ENCODE measurements at places on chromosomes 2 and 18.
A peak's percentile ranks its signal among the peaks of the same experiment; 100 is the strongest.

DNA sequence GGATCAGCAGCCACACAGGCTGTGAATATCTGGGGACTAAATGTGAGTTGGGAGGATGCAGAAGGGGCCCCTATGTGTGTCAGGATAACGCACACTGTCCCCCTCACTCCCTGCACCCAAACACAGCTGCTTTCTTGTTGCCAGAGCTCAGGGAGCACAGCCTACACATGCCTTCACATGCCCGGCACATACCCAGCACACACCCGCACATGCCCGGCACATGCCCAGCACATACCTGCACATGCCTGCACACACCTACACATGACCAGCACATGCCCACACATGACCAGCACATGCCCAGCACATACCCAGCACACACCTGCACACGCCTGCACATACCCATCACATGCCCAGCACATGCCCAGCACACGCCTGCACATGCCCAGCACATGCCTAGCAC, 75.6 kb downstream of the TPO start:
- DNase-seq = no peak

- DNase-seq = no peak
Measured at GRCh38 chr18:44961288-44961995, 280.8 kb downstream of the SETBP1 start.

DNA sequence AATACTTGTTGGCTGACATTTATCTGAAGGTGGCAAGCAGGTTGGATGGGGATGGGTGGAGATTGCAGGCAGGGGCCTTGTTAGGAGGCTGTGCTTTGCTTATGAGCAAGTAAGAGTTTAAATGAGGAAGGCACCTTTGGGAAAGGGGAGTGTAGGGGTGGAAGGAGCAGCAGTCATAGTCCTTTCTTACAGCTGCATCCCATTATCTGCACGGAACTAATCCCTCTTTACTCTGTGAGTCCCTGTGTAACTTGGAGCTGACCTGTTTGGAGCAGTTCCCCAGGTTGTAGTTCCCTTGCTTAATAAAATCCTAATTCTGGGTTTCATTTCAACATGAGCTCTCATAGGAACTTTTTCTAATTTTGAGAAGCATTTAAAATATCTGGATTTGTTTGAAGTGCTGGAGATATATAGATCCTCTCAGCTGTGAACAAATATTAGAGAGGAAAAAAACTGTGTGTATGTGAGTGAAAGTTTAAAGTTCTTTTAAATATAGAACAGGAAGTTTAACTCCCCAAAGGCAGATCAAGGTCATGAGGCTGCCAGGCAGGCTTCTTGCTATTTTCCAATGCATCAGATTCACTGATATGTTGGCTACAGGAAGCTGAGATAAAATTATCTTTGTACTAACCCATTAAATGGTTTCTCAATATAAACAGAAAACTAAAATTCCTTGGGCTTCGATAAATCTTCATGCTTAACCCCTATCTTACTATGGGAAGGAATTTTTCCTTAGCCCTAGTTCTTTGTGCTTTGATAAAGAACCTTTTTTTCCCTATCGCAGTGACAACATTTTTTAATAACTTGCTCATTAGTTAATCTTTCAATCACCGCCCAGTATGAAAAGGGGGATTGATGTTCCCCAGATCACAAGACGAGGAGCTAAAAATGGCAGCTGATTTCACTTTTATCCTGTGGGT, 104.6 kb upstream of the EML6 start:
- no peak for DNase-seq

DNA sequence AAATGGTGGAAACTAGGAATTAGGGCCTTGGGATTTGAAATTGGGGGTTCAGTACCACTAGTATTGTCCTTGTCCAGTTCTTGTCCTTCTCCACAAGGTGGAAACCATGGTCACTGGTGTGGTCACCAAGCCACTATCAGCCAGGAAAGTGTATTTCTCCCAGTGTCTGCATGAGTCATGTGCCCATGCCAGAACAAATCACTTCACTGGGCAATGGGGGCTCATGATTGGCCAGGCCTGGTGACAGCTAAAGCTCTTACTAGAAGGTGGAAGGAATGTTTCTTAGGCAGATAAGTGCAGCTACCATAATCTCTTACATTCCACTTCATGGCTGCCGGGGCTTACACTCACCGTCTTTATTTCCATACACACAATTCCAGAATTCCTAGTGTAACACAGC, 124.8 kb upstream of the TACR1 start:
- DNase-seq = no peak

- DNase-seq = no peak
Measured at GRCh38 chr2:71821856-71822255, 325.8 kb downstream of the CYP26B1 start.

DNA sequence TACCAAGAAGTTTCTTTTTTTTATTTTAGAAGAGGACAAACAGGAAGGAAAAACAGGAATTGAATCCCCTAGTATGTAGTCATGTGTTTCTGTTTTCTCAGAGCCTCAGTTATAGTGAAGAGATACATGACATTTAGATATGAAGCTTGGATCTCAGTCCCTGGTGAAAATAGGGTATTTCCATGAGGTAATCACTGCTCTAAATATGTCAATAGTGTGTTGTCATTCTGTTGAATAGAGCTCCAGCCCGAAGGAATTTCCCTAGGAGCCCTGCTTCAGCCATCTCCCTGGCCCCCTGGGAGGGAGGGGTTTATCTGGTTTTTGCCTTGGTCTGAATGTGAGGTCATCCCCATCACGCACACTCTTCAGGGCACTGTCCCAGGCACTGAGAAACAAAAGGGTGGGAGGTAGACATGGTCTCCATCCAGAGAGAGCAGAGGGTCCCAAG, 47.1 kb upstream of the REL start:
- DNase-seq = no peak

DNA sequence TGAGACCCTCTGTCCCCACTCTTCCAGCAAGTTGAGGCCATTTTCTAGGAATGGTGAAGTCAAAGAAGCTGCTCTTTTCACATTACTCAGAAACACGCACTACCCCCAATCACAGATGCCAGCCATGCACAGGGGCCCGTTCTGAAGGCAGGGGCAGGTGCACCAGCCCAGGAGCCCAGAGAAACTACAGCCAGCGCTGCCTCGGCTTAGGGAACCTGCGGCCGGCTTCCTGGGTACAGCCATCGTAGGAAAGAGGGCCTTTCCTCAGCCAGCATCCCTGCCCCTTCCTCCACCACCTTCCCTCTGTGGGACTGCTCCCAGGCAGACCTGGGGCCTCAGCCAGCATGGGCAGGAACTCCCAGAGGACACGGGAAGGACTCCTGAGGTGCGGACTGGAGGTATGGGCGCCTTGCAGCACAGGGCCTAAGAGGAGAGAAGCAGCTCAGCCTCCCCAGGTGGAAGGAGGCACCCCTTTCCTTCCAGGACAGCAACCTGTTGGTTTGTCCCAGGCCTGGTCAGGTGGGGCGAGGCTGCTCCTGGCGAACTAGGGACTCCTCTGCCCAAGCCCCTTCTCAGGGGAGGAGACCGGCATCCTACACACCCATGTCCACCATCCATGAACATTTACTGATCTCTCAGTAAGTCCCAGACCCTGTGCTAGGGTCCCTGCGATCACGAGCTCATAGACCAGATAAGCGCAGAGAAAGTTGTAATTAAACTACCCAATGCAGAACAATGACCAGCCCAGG, 99.0 kb upstream of the ID2 start:
- DNase-seq = no peak

DNA sequence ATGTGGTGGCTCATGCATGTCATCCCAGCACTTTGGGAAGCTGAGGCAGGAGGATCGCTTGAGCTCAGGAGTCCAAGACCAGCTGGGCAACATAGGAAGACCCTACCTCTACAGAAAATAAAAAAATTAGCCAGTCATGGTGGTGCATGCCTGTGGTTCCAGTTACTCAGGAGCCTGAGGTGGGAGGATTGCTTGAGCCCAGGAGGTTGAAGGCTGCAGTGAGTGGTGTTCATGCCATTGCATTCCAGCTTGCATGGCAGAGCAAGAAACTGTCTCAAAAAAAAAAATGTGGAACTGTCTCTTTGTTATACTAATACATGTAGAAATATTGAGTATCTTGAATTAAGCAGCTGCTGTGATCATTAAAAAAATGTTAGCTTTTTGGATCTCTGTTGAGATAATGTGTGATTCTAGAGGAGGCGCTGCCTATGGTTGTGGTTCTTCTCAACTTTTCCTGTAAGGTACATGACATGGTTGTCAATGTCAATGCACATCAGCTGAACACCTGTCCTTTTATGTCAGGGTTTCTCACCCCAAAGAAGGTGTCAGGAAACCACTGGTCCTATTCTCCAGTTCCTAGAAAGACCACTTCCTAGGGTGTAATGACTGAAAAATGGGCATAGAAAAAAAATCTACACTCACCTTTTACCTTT, 34.7 kb upstream of the IL1RL1 start:
- no peak for DNase-seq

DNA sequence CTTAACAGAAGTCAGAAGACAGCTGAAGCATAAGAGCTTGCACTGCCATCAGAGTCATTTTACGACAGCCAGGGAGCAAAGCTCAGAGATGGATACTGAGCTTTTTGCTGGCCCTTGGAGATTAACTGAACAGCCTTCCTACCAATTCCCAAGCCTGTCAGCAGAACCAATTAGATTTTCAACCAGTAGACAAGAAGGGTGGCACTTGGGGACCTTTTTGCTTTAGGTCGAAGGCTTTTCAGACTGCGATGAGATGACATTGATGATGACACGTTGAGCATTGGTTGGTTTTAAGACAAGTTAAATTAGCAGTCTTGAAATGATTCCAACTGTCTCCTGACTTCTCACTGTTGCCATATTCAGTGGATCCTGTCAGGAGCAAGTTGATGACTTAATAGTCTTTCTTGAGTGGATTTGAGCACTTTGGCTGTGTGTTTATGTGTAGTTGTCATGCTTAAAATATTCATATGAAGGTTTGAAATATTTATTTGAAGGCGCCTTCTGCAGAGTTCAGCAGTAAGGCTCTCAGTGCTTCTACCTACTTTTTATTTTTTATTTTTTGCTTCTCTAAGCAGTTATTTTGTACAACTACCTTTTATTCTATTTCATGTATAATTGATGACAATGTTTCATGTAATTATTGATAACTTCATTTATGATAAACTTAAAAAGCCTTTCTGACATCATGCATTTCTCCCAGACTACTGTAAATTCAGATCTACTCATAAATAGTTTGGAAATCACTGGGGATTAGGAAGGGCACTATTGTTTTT, 256.7 kb downstream of the CAMKMT start:
- no peak for DNase-seq

DNA sequence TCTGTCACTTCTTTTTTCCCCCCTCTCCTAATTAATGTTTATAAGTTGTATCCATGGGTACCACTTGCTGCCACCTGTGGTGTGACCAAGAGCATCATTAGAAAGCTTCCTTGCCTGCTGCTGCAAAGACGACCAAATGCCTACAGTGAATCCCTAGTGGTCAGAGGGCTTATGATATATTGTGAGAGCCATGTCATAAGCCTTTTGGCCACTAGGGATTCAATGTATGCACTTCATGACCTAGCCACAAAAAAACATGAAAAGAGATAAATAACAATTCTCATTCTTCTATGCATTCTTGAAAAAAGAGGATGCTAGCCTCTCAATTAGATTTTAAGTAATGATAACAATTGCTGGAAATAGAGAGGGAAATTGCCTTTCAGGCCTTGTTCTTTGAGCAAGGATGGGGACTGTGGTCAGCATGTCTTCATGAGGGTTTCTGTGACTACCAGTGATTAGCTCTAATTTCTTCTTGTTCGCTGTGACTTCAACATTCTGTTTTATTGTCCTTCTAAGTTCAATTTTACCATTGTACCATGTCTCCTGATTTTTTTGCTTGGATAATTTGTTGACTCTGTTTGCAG, 435.3 kb downstream of the TGIF1 start:
- DNase-seq = peak; percentile 14

- no peak for DNase-seq
Measured at GRCh38 chr2:149068996-149069888, 30.7 kb downstream of the LYPD6B start.

DNA sequence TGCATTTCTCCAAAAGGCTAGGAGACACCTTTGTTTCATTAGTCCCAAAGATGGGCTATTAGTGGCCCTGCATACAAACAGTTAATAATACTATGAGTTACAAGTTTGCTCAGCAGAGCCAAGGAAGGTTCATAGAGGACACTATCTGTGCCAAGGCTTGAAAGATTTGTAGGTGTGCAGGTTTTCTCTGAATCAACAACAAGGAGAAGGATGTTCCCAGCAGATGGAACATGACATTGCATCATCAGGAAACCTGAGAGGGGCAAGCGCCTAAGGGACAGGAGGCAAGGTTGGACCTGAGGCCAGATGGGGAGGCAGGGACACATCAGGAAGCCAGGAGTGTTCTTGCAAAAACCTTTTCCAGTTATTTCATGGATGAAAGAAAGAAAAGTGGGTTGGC, 35.4 kb upstream of the STK17B start:
- DNase-seq = no peak

DNA sequence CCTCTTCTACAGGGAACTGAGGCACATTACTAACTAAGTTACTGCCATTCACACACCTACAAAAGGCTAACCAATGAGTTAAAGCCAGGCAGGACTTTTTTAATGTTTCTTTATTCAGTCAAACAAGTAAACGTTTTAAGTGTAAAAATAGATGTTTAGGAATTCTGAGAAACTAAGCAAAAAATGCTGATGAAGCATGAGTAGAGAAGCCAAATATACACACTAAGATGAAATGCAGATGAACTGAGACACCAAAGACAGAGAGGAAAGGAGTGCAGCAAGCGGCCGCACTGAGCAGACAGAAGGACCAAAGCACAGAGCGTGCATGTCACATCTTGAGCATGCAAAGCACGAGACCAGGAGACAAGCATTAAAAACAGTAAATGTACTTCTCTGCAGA, 17.9 kb downstream of the L3MBTL4 start:
- no peak for DNase-seq

- DNase-seq = no peak
Measured at GRCh38 chr2:142866426-142866825, 11.0 kb upstream of the KYNU start.

DNA sequence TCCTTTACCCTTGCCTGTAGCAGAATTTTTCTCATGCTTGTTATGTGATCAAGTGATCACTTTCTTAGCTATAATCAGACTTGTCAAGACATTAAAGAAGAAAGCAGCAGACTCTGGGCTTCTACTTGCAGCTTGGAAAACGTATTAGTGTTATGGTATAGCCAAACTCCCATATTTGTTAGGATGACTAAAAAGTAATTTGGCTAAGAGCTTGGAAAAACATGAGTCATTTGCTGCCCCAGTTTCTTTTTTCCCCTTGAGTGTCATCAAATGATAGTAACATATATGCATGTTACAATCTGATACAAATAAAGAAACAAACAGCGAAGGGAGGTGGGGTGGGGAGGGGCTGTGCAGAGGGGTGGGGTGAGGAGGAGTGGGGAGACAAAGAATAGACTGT, 155.5 kb downstream of the IKZF2 start:
- DNase-seq = no peak

GRCh38 chr2:70842401-70842800, 6.8 kb upstream of the CD207 start:
- no peak for DNase-seq

- DNase-seq = no peak
Measured at GRCh38 chr2:173346035-173346434, 8.6 kb upstream of the CDCA7 start.
